Dorsolateral prefrontal cortex (tissue), 122 donors: ENCODE measurements at places on chromosomes 13 and 19. TPM values are rescaled to one million over a fixed set of nuclear protein-coding genes. Genes with fewer than 3 reads are reported as not detected.

CEACAM1 gene
- total RNA-seq: not detected

OLFM2 gene
- 81.9 TPM for total RNA-seq

LILRB5 gene
- 0.40 TPM for total RNA-seq

ZNF71 gene
- 16.2 TPM for total RNA-seq

EFNB2 gene
- 25.1 TPM for total RNA-seq
